ENCODE measurements at places on chromosomes 5 and 9.

GRCh38 chr5:429453-430188 is 13.4 kb upstream of the EXOC3 start:
- DNase-seq: no peak

DNA sequence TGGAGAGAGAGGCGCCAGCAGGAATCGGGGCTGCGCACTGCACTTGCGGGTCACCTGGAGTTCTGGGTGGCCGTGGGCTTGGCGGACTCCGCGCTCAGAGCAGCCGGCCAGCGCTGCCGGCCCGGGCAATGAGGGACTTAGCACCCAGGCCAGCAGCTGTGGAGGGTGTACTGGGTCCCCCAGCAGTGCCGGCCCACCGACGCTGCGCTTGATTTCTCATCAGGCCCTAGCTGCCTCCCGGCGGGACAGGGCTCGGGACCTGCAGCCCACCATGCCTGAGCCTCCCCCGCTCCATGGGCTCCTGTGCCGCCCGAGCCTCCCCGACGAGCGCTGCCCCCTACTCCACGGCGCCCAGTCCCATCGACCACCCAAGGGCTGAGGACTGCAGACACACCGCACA is 325.6 kb downstream of the ACTL7B start:
- no peak for DNase-seq

GRCh38 chr9:134004131-134004873 is 12.2 kb upstream of the VAV2 start:
- DNase-seq: no peak

GRCh38 chr5:175211956-175212756 is 231.8 kb downstream of the DRD1 start:
- DNase-seq: no peak

GRCh38 chr9:113219969-113220368 is 1.1 kb downstream of the FKBP15 start:
- DNase-seq: no peak

GRCh38 chr9:120161776-120162175 is 418.2 kb downstream of the CDK5RAP2 start:
- no peak for DNase-seq

- no peak for DNase-seq
These were observed 136.2 kb downstream of the ALDH1A1 start for GRCh38 chr9:72816666-72817065.

DNA sequence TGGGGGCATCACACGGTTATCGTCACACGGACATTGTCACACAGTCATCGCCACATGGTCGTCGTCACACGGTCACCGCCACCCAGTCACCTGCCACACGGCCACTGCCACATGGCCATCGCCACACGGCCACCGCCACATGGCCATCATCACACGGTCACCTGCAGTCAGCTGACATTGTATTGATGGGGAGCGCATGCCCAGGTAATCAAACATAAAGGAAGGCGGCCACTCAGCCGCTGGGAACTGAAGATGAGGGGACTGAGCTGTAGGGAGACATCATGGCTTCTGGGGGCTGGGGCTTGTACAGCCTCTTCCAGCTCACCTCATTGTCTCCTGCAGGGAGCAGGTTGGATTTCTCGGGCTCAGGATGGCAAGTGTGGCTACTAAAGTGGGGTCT is 49.2 kb downstream of the MRPL36 start:
- no peak for DNase-seq

DNA sequence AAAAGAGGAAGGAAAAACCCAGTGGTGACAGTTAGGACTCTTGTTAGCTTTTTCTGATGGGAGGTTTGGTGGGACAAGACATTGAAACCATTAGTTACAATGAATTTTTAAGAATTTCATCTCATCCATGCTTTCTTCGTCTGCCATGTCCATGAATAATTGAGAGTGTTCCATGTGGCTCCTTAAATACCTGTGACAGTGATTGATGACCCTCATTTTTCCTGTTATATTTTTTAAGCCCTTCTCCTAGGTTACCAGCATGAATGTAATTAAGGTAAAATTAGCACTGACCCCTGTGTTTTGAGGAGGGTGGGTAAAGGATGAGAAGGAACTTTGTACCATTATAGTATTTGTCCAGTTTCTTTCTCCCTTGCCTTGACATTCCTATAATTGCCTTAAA is 23.5 kb upstream of the PHF2 start:
- no peak for DNase-seq

DNA sequence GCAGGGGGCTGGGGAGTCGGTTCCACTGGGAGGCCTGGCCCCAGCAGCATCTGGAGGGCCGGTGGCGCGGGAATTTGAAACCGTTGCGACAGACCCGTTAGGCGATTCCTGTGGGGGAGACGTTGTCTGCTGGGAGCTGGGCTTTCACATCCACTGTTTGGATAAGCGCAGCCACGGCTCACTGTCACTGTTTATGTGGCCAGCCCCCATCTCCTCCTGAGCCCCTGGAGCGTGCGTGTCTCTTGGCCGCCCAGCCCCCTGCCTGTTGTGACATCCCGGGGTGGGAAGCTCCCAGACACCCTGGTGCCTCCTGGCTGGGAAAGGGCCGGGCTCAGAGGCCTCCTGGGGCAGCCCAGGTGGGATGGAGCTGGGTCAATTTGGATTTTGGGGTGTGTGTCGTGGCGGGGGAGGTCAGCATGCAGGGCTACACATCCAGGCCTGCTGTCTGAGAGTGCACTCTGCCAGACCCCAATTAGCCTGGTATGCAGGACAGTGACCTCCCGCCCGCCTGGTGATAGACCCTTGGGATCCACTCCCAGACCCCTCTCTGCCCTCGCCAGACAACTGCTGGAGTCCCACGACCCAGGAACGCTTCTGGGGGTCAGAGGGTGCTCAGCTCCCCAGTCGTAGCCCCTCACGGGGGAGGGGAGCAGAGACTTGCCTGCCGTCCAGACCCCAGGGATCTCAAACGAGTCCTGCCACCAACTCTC is 62.0 kb upstream of the RNU6ATAC start:
- DNase-seq: no peak

DNA sequence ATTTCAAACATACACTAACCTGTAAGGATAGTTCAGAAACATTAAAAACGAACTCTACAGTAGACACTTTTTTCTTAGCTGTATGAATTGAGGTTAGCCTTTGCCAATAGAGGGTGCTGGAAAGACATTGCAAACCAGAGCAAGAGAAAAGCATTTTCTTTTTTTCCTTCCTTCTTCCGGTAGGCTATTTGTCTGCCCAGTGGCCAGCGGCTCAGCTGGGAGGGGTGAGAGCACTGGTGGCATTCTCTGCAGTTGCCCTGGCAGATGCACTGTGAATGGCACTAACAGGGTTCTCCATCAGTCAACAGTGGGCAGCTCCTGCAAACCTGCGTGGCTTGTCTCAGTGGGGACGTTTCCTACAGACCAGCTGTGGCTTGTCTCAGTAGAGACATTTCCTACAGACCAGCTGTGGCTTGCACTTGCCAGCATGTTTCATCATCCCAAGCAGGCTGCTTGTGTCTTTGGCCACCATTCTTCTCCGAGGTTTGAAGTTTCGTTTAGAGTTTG is 984.5 kb upstream of the CDH18 start:
- DNase-seq: peak; percentile 36

DNA sequence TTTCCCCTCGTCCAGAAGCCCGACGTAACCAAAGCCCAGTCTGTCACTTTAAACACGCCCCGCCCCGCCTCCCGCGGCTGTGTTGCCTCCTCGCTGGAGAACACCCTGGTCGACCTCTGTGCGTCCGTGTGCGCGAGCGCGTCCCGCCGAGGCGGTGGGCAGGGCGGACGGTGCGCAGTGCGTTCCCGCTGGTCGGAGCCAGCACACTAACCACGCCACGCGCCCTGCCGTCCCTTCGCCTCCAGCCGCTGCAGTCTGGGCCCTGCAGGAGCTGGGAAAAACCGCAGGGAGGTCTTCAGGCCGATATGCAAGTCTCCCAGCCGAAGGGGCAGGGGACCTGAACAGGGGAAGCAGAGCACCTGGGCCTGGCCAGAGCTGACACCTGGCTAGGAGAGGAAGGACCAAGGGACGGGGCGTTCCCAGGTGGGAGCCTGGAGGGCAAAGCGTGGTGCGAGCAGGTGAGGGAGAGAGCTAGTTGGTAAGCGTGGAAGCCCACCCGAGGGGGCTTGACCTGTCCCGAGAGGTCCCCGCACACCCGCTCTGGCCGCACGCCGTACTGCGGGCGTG is 1.3 kb upstream of the PHPT1 start:
- DNase-seq: no peak

DNA sequence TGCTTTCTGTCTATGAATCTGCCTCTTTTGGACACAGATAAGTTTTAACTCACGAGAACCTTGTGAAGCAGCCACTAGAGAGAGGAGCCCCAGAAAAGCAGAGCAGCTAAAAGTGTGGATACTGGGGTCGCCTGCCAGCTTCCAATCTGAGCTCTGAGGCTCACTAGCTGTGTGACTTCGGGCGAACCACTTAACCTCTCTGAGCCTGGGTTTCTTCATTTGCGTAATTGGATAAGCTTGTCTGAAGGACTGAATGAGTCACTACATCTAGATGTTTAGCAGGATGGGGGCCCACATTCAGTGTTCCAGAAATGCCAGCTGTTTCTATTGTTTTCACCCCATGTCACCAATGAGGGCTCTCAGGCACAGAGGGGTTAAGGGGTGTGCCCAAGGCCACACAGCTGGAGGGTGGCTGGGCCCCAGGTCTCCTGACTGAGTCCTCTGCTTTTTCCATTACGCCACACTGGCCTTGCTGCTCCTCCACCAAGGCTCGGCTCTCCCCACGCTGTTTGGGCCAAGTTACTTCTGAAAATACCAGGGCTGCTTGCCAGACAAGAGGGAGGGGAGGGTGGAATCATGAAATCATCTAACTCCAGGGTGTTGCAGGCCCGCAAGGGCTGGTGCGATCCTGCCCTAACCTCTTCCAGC is 36.2 kb downstream of the SH3PXD2B start:
- DNase-seq: no peak

DNA sequence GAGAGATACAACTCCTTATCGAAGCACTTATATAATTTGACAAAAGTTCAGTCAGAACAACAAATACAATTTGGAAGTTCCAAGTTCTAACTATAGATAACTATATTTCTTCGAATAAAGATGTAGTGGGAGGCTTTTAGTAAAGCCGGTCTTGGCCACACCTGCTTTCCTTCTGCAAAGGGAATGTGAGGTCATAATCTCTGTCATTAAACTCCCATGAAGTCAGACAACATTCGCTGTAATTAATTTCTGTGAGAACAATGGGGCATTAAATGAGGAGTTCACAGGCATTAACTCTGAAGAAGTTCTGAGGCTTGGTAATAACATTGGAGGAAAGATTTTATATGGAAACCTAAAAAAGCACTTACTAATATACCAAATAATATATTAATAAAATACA is 67.5 kb downstream of the MCTP1 start:
- no peak for DNase-seq

- no peak for DNase-seq
These were observed 393.0 kb downstream of the NTRK2 start for GRCh38 chr9:85062385-85063022.

DNA sequence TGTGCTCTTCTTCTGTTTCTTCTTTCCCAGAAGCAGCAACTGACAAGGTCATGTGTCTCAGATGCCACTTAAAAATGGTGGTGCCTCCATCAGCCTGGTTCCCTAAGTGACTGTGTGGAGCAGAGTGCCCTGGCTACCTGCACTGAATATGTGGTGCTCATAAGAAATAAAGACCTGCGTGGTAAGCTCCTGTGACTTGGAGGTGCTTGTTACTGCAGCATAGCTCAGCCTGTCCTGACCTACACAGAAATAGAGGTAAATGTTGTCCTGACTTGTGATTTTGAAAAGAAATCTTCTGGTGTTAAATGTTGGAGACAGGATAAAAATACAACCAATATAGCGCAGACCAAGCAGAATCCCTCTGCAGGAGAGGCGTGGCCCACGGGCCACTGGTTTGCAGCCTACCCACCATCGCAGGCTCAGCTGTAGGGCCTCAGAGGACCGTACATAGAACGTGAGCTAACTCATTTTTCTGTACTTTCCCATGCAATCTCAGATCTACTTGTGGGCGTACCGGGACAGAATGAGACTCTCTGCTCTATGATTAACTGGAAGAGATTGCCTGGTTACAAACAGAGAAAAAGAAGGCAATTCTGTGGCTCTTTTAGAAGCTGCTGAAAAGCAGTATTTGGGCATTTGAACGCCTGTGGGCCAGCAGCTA is 79.4 kb upstream of the UNC5A start:
- DNase-seq: no peak

DNA sequence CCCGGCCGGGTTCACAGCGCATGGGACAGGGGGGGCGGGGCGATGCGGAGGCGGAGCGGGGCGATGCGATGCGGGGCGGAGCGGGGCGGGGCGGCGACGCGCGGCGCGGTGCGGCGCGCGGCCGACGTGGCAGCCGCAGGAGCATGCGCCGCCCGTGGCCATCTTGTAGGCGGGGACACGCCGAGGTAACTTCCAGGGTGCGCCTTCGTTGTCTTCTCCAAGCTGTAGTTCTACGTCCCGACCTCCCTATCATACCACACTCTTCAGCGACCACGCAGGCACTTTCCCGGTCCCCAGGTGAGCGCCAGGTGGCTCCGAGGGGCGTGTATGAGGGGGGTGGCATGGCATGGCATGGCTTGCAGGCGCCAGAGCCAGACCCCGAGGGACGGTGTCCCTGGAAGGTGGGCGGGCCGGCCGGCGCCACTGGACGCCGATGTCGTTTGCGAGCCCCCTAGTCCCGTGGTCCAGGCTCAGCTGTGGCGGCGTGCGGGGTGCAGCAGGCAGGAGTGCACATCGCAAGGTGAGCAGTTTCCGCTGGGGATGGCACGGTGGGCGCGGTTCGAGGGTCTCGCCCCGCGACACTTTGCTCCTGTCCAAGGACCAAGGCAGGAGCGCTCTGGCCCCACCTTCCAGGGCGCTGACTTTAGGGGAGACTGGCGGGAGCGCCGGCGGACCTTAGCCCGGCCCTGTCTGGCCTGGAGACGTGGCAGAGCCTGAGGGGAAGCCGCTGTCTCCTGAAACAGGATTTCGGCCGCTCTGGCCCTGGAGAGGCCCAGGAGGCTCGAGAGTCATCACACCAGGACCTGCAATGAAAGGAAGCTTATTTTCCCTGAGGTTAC is at the start of gene PRRC1:
Gene PRRC1, plus strand, starts transcription at position 161 of the 839 bp plus-strand sequence. CDS start 5,840 bp downstream, outside the sequence.
- peak; percentile 64 for DNase-seq

- DNase-seq: no peak
These were observed 5.4 kb upstream of the FOXB2 start for GRCh38 chr9:77013932-77014596.

- DNase-seq: no peak
These were observed 649.8 kb downstream of the CETN3 start for GRCh38 chr5:89759802-89760201.

- no peak for DNase-seq
These were observed 90.2 kb upstream of the SLC24A2 start for GRCh38 chr9:19879062-19879461.

DNA sequence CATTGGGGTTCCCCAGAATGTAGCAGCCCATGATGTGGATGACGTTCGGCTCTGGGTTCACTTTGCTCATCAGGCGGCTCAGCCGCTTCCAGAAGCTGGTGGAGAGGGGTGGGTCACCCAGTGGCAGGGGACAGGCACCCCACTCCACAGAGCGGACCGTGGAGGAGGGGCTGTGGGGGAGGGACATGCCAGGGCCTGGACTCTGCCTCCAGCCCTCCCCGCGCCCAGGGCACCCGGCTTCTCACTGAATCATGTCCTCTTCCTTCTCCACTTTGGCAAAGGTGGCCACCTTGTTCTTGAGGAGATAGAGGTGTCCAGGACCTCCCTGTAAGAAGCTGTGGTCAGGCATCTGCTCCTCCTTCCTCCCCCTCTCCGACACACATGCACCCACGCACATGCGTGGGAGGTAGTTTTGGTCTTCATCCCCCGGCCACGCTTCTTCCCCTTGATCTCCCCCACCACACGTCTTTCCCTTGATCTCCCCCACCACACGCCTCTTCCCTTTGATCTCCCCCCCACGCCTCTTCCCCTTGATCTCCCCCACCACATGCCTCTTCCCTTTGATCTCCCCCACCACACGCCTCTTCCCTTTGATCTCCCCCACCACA is 8.9 kb upstream of the ENTPD8 start:
- DNase-seq: no peak

Data from nucleus accumbens (tissue), 56 donors.